Femur (tissue), 1 donor: ENCODE measurements at places on chromosomes 12 and 14.

DNA sequence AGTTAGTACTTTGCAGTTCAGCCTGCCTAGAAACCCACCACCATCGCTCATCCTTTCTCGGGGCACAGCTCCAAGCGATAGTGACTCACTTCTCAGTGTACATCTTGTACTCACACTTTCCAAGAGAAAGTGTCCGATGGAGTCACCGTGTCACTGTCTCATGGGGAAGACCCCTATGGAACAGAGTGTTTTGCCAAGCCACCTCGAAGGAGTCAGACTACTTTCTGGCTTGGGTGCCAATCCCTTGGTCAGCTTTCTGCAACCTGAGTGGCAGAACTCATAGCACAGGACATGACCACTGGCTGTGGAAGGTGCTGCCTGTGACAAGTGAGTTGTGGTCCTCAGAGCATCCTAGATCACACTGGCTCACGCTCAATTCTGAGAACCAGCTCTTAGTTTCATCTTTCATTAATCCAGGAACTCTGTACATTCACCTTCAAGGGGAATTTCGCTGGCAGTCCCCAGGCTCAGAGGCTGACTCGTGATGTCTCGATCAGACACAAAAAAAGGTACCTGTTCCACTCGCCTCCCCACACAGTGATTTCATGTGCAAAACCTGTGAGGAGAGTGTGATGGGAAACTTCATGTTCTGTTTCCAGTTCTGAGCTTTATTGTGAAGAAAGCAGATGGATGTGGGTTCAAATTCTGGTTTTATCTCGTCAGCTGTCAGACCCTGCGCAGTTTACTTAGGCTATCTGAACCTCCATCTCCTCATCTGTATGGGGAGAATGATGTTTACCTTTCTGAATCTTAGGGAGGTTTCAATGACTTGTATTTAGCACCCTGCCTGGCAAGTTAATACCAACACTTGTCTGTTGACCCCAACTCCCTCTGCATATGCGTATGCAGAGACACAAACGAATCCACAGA, 127.3 kb upstream of the CCND2 start:
- DNase-seq = no peak

DNA sequence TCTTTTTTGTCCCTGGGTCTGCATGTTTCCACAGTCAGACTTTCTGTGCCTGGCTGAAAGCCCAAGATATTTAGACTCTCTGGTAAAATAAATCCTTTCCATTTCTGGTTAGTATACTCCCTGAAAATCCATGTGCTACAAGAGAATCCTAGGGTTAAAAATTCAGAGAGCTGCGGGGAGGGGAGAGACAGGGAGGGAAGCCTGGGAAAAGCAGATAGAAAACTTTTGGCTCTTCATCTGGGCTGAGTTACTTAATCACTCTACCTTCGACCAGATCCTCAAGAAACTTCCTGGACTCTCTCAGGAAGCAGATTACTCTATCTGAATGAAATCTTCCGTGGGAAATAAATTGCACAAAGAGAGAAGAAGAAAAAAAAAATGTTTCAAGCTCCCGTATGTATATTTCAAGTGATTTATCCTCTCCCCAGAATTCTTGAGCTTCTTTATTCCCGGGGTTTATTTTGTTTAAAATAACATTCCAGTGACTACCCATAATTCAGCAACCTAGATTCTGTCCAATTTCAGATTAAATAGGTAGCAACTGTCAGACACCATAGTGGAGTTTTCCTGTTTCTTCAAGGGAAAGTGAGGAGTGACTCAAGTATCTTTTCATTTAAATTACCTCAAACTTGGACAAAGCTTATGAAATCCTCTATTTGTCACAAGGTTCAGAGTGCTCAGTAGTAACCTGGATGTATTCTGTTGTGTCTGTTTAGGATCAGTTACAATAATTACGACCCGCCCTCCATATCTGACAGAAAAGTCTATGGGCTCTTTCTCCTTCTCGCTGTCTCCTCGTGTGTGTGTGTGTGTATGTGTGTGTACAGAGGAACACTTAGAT, 163.7 kb downstream of the MYRFL start:
- DNase-seq = peak; percentile 46

DNA sequence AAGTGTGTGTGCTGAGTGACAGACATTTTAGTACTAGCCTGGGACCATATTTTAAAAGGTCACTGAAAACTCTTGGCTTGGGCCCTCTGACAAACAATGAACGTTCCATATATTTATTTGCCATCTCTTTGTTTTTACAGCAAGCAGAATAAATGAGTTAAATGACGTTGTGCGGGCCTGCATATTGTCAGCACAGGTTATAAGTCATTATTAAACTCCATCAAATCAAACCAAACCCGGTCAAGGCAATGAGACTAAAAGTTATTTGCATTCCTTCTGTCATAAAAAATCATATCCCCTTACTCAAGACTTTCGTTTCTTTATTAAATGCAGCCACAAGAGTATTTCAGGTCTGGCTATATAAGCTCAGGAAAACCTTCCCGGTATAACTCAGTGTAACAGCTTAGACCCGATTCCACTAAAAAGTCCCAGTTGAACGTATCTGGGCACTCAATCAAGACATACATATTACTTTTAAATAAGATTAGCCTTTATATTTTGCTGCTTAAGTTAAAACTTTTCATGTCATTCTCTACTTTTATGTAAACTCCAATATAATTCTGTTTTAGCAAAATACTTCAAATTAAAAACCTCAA, 84.9 kb downstream of the DICER1 start:
- no peak for DNase-seq

- DNase-seq = no peak
Measured at GRCh38 chr12:124455336-124455735, 112.1 kb downstream of the NCOR2 start.

DNA sequence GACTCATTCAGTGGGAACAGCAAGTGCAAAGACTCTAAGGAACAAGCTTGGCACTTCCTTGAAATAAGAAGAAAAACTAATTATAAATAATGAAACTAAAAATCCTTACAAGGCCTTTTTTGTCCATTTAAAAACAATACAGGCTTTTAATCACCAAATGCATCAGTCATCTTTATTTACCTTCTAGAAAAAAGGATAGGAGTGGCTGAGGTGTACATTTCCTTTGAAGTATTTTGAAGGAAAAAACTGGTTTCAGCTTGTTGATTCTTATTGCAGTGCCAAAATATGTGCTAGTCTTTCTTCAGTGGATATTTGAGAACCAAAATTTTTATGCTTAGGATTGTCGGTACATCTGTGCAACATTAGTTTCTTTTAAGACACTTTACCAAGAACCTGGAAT, 29.8 kb downstream of the MED21 start:
- DNase-seq = no peak

DNA sequence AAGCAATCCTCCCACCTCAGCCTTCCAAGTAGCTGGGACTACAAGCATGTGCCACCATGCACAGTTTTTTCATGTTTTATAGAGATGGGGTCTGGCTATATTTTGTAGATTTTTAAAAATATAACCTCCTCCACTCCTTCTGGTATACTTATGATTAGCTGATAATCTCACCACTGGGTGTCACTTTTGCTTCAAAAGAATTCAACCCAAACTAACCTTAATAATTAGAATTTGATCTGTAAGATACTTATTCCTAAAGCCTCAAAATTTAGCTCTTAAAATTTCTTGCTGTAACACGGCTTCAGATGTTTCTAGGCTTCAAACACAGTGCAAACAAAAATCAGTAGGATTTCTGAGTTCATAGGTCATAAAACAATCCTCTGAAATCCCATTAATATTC, 130.3 kb downstream of the CEP83 start:
- DNase-seq = no peak

GRCh38 chr14:24406416-24406815, 7.6 kb downstream of the NYNRIN start:
- DNase-seq = no peak

GRCh38 chr14:68389943-68390342, 402.9 kb downstream of the ZFP36L1 start:
- no peak for DNase-seq

- DNase-seq = no peak
Measured at GRCh38 chr12:121237415-121237814, 27.5 kb downstream of the P2RX4 start.

DNA sequence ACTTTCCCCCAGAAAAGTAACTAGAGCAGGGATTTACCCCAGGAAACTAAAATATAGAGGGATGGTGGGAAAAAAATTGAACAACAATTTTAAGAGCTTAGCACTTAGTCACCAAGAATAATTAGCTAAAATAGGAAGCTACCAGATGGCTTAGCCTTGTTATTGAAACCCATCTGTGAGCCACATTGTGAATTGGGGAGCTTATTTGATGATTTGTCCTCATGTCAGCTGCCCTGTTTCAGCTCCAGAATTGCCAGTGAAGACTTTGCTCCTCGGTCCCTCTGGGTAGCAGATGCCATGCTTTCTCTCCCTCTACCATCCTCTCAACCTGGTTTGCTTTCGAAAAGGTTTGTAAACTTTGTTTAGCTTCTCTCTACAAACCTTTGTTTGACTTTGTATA, 67.7 kb upstream of the PTHLH start:
- DNase-seq = no peak

DNA sequence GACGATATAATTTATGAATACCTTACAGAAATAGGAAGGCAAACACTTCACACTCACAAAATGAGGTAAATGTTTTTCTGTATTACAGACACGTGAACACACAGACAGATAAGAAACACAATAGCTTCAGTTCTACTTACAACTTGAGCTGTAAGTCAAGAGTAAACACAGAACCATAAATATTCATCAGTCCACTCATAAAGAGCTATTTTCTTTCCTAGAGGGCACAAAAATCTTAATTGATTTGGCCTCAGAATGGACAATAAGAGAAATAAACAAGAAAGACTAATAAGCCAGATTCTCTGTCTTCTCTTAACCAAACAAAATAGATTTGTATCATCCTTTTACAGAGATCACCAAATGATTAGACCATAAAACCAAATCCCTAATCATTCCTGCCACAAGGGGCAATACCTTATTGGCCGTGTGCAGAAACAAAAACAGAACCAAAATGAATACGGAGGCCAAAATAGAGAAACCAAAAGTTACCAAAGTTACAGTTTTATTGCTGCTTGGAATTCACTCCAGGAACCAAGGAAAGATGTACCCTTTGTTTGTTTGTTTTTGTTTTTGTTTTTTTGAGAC, 38.1 kb upstream of the GARIN2 start:
- no peak for DNase-seq

DNA sequence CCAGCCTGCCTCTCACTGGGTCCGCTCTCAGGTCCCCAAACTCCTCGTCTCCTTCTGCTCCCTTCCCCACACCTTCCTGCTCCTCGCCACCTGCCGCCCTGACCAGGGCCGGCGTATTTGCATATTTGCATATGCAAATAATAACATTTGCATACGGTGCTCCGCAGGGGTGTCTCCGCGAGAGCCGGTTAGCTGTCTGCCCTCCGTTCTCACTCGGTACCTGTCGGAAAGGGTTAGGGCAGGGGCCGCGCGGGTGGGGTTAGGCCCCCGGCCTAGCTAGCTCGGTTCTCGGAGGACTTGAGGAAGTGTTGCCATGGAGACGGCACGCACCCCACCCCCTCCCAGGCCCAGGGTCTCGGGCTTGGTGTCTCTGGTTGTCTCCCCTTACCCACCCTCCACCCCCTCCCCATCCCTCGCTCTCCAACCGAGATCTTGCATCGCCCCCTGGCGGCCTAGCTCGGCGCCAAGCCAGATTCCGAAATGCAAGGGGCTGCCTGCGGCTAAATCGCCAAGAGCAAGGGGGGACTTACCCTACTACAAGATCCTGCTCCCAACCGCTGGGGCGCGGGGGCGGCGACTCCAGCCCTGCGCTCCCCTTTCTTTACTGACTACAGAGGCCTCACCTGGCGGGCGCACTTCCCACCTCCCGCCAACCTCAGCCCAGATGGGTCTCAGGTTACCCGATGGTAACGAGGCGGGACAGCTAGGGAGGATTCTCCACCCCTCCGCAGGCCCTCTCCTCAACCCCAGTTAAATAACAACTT, 8.1 kb downstream of the STAC3 start:
- DNase-seq = peak; percentile 70

GRCh38 chr12:28425526-28425925, 235.3 kb downstream of the CCDC91 start:
- DNase-seq = no peak

- no peak for DNase-seq
Measured at GRCh38 chr12:132620899-132621656, 2.5 kb downstream of the P2RX2 start.

GRCh38 chr14:105537580-105538474, 11.4 kb downstream of the TMEM121 start:
- DNase-seq = peak; percentile 59
